SK-N-SH (cell line): ENCODE measurements at places on chromosomes 2 and 18. TPM values are rescaled to one million over a fixed set of nuclear protein-coding genes. Genes with fewer than 3 reads are reported as not detected.

- no peak for DNase-seq
- no peaks in the 10 kb centered on the region for H3K27me3 ChIP-seq
- no peak overlapping the region for H3K4me3 ChIP-seq
- H3K4me1 ChIP-seq: no peaks in the 10 kb centered on the region; the same call in 1 of the 2 replicates
- no peak overlapping the region for H3K27ac ChIP-seq
Measured at GRCh38 chr2:236355911-236356310, 91.7 kb upstream of the ASB18 start.

SIX3 gene
- polyA plus RNA-seq: 0.58 and 0.67 TPM in 2 replicates

GREB1L gene
- polyA plus RNA-seq: under 0.01 TPM in 1 of 2 replicates, not detected in the other

DNA sequence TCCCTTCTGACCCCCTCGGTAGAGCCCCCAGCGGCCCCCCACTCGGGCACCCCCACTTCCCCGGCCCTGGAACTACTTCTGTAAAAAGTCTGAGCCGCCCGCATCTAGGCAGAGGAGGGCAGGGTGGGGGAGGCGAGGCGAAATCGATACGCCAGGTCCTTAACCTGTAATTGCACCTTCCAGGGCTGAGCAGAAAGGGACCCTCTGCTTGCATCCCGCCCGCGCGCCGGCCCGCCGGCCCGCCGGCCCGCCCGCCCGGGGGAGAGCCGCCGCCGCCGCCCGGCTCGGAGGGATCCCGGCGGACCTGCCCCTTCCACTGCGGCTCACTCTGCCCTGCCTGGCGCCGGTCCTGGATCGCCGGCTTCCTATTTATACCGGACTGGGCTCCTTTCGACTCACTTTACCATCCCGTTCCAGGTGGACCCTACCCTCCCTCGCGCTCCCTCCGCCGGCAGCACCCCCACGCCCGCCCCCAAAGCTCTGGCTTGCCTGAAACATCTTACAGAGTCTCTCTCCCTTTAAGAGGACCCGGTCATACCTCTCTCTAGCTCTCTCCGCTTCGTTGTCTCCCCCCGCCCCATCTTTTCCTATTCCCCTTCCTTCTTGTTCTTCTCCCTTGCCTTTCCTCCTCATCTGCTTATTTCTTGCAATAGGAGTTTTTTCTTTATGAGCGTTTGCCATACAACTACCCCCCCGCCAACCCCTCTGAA is 797 bp downstream of the KLHL14 start:
- H3K36me3 ChIP-seq: no peaks in the 10 kb centered on the region
- H3K4me3 ChIP-seq: no peak overlapping the region
- H3K4me1 ChIP-seq: no peaks in the 10 kb centered on the region

GLI2 gene
- 2.0 and 3.4 TPM in 2 replicates for polyA plus RNA-seq

GRCh38 chr2:85707304-85707703 is 13.1 kb downstream of the GNLY start:
- peaks cover 4% of the 10 kb centered on the region; the same call in 1 of the 2 replicates for H3K4me1 ChIP-seq
- no peak overlapping the region for H3K4me3 ChIP-seq
- H3K27me3 ChIP-seq: no peaks in the 10 kb centered on the region
- H3K36me3 ChIP-seq: no peaks in the 10 kb centered on the region
- H3K27ac ChIP-seq: no peak overlapping the region

UGT1A4 gene
- not detected in 2 replicates for polyA plus RNA-seq

RAB1A gene
- polyA plus RNA-seq: 111 and 113 TPM in 2 replicates

GRCh38 chr18:55489034-55489986 is 98.7 kb downstream of the TCF4 start:
- H3K4me1 ChIP-seq: peaks cover 30% of the 10 kb centered on the region
- DNase-seq: peak; percentile 46
- peak overlapping the region; percentile 91 for H3K27ac ChIP-seq
- no peak overlapping the region; the same call in 1 of the 2 replicates for H3K4me3 ChIP-seq

- peak overlapping the region; percentile 88 for H3K27ac ChIP-seq
- H3K27me3 ChIP-seq: no peaks in the 10 kb centered on the region
- H3K4me1 ChIP-seq: peaks cover 18% of the 10 kb centered on the region
- no peaks in the 10 kb centered on the region for H3K36me3 ChIP-seq
Measured at GRCh38 chr2:227862741-227863588, 8.5 kb upstream of the DAW1 start.

ALPI gene
- polyA plus RNA-seq: not detected in 2 replicates

GRCh38 chr2:11967946-11968465 is 221.6 kb downstream of the LPIN1 start:
- peaks cover 12% of the 10 kb centered on the region for H3K4me1 ChIP-seq
- no peaks in the 10 kb centered on the region for H3K36me3 ChIP-seq
- H3K4me3 ChIP-seq: no peak overlapping the region
- H3K27ac ChIP-seq: 0 out of 2 replicates have a peak overlapping the region, but pooled peaks have one; percentile 19
- peak; percentile 46 for DNase-seq
- no peaks in the 10 kb centered on the region for H3K27me3 ChIP-seq

DNA sequence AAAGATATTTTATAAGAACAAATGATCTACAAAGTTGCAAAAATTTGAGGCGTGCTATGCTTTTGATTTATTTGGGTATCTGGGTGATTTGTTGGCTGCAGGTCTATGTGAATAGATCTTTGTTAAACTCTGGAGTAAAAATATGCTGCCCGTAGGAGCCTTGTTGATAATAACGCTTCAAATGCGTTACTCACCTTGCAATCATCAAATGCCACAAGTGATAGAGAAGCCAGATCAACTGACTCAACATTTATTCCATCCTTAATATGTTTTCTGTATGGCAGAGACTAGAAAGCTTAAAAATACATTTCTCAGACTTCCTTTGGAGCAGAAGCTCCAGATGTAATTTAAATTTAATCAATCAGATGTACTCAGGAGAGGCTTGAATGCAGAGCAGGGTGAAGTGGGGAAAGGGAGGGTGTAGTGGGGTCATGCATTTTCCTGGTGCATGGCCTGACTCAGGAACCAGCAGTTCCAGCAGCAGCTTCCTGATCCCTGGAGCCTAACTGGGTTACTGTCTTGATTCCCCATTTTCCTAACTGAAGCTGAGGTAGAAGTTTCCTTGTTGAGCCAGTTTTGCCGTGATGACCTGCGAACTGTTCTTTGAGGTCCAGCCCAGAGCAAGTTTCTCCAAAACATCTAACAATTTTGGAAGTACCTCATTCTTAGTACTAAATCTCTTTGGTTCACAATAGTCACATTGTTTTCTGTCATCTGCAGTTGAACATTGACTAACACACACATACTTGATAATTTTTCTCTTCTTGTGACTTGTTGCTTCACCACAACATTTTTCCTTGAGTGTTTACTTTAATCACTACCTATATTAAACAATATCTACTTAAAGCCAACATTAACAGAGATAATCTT is 284.7 kb upstream of the CWC22 start:
- no peaks in the 10 kb centered on the region for H3K36me3 ChIP-seq
- H3K4me3 ChIP-seq: no peak overlapping the region
- H3K4me1 ChIP-seq: no peaks in the 10 kb centered on the region
- H3K27me3 ChIP-seq: no peaks in the 10 kb centered on the region
- DNase-seq: no peak

GRCh38 chr2:134623796-134624195 is 95.0 kb downstream of the TMEM163 start:
- H3K36me3 ChIP-seq: no peaks in the 10 kb centered on the region
- no peak overlapping the region for H3K4me3 ChIP-seq
- no peak for DNase-seq
- no peak overlapping the region for H3K27ac ChIP-seq

- no peak overlapping the region; the same call in 1 of the 2 replicates for H3K4me3 ChIP-seq
- H3K4me1 ChIP-seq: peaks cover 2% of the 10 kb centered on the region; the same call in 1 of the 2 replicates
- no peak for DNase-seq
- no peaks in the 10 kb centered on the region for H3K36me3 ChIP-seq
Measured at GRCh38 chr18:35730691-35731370, 149.3 kb downstream of the GALNT1 start.

GRCh38 chr2:102144128-102144527 is 1.6 kb downstream of the IL1R1 start:
- H3K36me3 ChIP-seq: peaks cover 10% of the 10 kb centered on the region
- no peak for DNase-seq
- no peaks in the 10 kb centered on the region for H3K27me3 ChIP-seq
- H3K4me1 ChIP-seq: peaks cover 15% of the 10 kb centered on the region; the same call in 1 of the 2 replicates

- H3K27ac ChIP-seq: no peak overlapping the region
- no peaks in the 10 kb centered on the region; the same call in 1 of the 2 replicates for H3K4me1 ChIP-seq
- H3K4me3 ChIP-seq: no peak overlapping the region
- H3K27me3 ChIP-seq: no peaks in the 10 kb centered on the region
- peaks cover 11% of the 10 kb centered on the region for H3K36me3 ChIP-seq
- no peak for DNase-seq
Measured at GRCh38 chr2:152606081-152606480, 111.2 kb downstream of the PRPF40A start.

DNA sequence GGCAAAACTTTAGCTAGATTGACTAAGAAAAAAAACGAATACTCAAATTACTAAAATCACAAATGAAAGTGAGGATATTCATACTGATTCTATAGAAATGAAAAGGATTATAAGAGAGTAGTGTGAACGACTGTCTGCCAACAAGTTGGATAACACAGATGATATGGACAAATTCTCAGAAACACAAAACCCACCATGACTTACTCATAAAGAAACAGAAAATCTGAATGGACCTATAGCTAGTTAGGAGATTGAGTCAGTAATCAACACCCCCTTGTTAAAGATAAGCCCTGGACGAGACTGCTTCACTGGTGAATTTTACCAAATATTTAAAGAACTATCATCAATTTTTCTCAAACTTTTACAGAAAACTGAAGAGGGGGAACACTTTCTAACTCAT is 108.8 kb upstream of the TMEM200C start:
- H3K36me3 ChIP-seq: no peaks in the 10 kb centered on the region
- H3K27ac ChIP-seq: no peak overlapping the region
- no peaks in the 10 kb centered on the region for H3K4me1 ChIP-seq

DTNA gene
- 7.9 and 12.8 TPM in 2 replicates for polyA plus RNA-seq

DNA sequence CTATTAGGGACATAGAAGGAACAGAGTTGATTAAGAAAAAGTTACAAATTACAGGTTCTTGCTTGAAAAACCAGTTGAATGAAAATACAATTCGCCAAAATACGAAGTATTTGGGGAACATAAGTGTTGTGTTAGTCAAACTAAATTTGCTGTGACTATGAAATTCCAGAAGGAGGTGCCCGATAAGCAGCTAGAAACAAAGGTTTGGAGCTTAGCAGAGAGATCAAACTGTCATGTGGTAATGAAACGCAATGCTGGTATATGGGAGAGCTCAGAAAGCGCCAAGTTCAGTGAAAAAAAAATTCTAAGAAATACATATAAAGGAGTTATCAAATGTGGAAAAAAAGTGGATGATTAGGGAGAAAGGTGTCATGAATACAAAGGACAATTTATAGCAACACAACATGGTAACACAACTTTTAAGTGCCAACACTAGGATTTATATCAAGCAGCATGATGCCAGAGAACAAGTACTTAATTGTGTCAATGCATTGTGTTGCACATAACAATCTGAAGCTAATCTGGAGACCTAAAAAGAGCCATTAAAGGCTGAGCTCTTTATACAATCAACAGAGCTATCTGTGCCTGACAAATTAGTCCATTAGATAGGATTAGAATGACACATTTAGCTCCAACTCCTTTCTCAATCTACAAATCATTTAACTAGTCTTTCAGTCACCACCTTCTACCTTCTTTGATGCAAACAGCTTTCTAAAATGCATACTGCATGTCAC is 31.2 kb downstream of the SMAD2 start:
- no peak for DNase-seq
- no peaks in the 10 kb centered on the region for H3K27me3 ChIP-seq
- H3K36me3 ChIP-seq: peaks cover 25% of the 10 kb centered on the region
- peaks cover 2% of the 10 kb centered on the region for H3K4me1 ChIP-seq

DNA sequence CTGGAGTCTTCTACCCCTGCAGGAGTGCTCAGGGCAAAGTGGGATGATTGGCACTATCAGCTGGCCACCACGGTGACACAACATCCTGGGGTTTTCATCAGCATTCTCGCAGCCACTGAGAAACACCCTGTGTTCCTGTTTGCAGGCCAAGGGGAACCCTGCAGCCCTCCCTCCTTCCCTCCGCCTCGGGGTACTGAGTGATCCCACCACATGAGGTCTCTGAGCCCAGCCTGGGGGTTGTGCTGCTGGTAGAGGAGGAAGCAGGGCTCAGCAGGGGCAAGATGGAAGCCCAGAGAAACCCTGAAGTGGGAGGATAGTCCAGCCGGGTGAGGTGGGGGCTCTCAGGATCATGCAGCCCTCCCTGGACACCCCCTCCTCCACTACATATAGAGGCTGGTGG is at the start of gene OXER1:
TSS of gene OXER1 (minus strand) at position 40 of the 400 bp plus-strand sequence. CDS start 73 bp downstream, outside the sequence.
- no peak within 1 kb of the TSS for H3K4me3 ChIP-seq
- no peaks in the 10 kb centered on the region for H3K36me3 ChIP-seq
- peak; percentile 36 for DNase-seq
- no peaks in the 10 kb centered on the region; the same call in 1 of the 2 replicates for H3K4me1 ChIP-seq
- H3K27ac ChIP-seq: no peak within 1 kb of the TSS
